BJ (cell line): ENCODE measurements at places on chromosomes 2 and 18.

DNA sequence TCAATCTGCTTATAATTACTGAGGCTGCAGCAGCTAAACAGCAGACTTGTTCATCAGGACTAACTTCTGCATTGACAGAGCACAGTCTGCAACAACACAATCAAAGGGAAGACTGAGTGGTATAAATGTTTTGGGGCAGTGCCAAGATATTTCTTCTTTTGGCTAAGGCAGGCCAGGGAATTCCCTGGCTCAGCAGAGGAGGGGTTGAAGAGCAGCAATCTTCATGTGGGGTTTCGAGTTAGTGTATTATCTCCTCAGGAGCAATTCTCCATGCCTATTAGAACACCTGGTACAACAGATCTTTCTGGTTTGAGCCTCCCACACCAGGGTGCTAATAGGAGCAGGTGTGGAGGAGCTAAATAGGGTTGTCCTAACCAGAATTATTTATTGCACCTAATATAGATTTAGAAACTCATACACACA is 103.0 kb upstream of the STK17B start:
- no peak for DNase-seq

DNA sequence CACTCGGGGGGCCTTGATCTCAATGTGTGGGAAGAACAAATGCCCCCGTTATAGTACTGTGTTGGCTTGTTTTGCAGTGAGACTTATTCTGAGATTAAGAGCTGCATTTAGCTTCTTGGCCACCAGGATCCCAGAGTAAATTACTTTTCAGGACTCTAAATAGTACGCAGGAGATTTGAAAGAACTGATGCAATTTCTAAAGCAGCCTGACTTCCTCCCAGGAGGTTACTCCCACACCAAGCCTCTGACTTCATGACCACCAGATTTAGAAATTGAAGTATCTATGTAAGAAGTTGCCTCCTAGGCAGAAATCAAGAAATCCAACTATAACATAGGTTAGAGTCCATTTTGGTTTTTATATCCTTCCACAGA is 67.0 kb downstream of the FEZ2 start:
- DNase-seq, result no peak

- DNase-seq, result no peak
Observed at GRCh38 chr2:26712486-26713465, 20.3 kb downstream of the KCNK3 start.

DNA sequence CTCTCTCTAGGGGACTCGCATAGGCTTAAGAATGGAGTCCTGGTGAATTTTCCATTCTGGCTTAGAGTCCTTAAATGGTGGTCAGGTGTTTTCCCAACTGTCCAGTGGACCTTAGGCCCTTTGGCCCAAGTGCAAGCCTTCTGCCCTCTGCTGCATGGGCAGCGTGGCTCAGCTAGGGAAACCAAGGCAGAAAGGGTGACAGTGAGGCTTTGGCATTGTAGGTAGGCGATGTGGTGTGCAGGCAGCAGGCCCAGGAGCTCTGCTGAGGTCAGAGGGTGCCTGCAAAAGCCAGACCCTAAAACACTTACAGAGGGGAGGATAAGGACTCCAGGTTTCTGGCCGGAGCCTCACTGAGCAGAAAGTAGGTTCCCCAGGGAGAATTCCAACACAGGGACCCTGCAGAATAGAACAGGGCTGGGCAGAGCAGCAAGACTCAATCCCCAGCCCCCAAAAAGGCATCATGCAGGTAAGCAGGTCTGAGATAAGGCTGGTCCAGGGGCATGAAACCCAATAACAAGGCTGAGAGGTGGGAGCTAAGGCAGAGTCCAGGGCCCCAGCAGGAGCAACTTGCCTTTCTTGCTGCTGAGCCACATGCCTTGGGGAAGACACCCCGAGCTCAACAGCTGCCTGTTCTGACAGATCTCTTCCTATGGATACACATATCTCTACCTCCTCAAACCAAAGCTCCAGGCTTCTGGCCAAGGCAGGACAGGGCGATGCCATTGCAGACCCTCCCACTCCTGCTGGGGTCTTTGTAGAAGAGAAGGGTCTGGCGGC is 199.7 kb downstream of the TNS1 start:
- DNase-seq, result no peak

- peak; percentile 72 for DNase-seq
Observed at GRCh38 chr2:67503066-67503795, 106.1 kb downstream of the ETAA1 start.

- DNase-seq, result no peak
Observed at GRCh38 chr2:142965443-142965842, 88.0 kb downstream of the KYNU start.

- DNase-seq, result no peak
Observed at GRCh38 chr2:239566162-239566994, 165.6 kb upstream of the HDAC4 start.

GRCh38 chr2:234410526-234410925 is 86.4 kb downstream of the ARL4C start:
- DNase-seq, result no peak

DNA sequence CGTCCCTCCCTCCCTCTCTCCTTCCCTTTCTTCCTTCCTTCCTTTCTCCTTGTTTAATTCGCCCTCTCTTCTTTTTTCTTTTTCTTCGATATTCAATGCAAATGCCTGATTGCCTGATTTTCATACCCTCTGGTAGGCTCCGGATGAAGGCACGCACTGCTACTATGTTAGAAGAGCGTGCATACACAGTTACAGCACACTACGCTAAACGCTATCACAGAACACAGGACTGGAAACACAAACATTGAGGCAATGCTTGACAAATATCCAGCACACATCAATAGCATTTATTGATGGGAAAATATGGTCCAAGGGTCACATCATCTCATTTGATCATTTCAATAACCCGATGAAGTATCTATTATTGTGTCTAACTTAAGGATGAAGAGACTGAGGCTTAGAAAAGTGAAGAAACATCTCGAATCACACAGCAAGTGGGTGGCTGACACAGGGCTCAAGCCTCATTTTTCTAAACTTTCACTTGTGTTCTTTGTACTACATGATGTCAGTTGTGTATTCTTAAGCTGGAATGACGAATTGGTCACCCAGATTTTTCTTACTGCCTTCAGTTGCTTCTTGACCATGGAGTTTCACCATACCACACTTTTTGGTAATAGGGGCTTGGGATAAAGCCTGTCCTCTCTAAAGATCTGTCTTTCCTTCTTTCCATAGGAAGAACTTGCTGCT is 101.8 kb downstream of the TRIB2 start:
- no peak for DNase-seq
